ENCODE measurements at places on chromosomes 6 and 20. TPM values are rescaled to one million over a fixed set of nuclear protein-coding genes. Genes with fewer than 3 reads are reported as not detected.
A peak's percentile ranks its signal among the peaks of the same experiment; 100 is the strongest.

The TRIM26 gene
- 53.9 TPM for polyA plus RNA-seq

The SLC17A9 gene
- polyA plus RNA-seq, result 2.4 TPM

The NNAT gene
- polyA plus RNA-seq, result 1,265 TPM

The HSP90AB1 gene
- polyA plus RNA-seq, result 863 TPM

The TMEM74B gene
- 44.2 TPM for polyA plus RNA-seq

DNA sequence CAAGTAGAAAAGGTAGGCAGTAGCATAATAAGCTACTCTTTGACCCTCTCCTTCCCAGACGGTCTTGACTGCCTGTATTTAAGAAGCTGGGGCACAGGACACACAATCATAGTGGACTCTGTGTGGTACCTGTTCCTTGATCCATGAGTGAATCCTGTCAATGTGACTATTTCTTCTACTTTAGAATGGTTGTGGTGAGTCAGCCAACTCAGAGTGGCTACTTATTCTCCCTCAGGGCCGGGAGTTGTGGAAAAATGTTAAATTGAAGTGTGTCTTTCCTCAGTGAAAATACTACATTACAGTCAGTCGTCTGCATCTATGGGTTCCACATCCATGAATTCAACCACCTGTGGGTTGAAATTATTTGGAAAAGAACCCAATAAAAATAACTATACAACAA is 30.8 kb upstream of the PREP start:
- DNase-seq, result no peak

DNA sequence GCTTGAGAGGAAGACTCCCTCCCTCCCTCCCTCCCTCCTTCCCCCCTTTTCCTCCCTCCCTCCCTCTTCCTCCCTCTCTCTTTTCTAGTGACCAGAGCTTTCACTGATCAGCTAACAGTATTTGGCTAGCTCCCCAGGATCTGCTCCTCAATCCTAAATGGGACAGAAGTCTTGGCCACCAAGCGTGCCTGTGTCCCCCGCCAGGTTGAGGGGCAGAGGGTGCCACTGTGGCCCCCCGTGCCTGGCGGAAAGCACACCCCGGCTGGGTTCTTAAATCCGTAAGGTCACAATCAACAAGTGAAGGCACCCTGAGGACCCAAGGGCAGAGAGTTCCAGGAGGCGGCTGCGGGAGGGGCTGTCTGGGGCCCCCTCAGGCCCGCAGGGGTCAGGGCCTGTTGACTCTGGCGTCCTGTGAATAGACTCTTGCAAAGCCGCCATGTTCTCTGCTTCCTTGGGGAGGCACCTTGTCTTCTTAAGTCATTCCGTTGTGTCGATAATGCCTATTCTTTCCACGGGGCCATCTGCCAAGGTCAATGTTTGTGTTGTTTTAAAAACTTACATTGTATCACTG is 38.9 kb upstream of the STX16 start:
- DNase-seq, result no peak

DNA sequence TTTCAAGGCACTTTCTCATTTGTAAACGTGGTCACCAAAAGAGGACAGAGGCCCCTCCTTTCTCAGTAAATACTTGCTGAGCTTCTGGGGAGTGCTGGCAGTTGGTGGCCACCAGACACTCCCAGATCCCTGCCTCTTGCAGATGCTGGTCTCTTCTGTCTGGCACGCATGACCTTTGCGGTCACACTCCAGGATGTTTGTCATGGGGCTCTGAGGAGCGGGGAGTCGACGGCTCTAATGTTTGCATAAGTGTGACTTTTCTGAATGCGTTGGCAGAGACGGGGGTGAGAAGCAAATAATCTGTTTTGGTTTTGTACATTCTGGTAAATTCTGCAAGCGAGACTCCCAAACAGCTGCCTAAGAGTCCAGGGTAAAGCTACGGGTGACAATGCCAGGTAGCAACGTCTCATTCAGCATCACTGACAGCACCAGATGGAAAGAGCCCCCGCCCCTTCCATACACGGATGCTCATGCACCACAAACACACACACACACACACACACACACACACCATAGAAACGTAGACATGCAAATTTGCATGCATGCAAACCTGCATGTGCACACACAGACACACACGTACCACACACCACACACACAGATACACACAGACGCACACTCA is 101.1 kb downstream of the YTHDF1 start:
- no peak for DNase-seq

GRCh38 chr6:143743301-143744166 is 65.8 kb downstream of the PHACTR2 start:
- no peak for DNase-seq

DNA sequence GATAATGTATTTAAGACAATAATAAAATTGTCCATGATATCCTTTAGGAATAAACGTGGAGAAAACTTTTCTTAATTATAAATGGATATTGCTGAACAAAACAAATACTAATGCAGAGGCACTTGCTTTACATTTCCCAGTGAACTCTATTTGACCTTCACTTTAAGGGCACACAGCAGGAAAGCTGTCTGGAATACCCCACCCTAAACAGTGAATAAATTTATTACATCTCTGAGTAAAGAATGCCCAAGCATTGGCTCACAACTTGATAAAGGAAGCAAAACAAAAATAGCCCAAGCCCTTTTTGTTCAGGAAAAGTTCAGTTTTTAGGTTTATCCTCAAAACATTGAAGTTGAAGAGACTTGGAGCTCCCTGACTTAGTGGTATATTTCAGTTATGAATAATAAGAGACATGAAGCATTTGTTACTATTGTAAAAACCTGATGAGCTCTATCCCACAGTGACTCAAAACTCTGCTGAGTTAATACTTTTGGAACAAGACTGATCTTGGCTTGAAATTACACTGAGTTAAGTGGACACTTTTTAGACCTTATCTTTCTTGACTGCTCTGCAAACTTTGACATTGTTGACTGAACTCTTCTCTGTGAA is 353.9 kb downstream of the BCKDHB start:
- no peak for DNase-seq

DNA sequence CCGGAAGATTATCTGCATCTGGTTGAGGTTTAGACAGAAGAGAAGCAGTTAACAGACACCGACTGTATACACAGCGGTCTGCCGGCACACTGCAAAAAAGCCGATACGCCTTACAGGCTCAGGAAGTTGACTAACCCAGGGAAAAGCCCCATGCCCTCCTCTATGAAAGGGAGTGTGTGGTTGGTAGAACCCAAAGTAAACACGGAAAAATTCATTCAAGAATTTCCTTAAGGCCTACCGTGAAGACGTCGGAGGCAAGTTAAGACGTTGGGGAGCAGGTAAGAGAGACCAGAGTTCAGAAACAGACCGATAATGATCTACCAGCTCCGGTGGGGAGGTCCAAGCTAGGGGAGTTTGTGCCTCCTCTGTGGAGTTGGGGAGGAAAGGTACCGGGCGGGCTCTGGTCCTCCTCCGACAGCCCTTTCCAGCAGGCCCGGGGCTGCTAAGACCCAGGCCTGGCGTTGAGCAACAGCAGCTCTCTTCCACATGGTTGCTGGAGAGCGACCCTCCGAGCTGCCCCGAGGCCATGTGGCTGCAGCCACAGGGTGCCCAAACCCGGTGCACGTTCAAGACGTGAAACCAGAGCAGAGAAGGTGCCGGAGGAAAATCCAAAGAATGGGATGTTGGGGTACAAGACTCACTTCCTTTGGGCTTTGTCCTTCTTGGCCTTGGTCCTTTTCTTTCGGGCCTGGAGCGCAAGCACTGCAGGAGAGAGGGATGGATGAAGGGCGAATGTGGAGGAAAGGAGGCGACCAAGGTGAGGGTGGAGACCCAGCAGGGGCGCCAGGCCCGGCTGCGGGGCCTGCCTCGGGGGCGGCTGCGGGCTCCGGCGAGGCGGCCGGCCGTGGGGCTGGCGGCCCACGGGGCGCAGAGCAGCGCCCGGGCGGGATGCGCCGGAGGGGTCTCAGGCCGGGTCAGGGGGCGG is 809 bp downstream of the SRPK1 start:
- peak; percentile 29 for DNase-seq

DNA sequence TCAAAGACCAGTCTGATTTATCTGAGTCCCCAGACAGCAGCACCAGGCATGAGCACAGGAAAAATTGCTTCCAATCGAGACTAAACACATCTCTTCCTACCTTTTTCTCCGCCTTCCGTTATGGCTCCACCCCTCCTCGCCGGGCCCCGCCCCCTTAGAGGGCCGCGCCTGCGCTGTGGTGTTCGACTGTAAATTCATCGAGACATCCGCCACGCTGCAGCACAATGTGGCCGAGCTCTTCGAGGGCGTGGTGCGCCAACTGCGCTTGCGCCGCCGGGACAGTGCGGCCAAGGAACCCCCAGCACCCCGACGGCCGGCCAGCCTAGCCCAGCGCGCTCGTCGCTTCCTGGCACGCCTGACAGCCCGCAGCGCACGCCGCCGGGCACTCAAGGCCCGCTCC is 8.9 kb downstream of the REM1 start:
- DNase-seq, result no peak

GRCh38 chr6:73349311-73349710 is 4.8 kb downstream of the DPPA5 start:
- no peak for DNase-seq

DNA sequence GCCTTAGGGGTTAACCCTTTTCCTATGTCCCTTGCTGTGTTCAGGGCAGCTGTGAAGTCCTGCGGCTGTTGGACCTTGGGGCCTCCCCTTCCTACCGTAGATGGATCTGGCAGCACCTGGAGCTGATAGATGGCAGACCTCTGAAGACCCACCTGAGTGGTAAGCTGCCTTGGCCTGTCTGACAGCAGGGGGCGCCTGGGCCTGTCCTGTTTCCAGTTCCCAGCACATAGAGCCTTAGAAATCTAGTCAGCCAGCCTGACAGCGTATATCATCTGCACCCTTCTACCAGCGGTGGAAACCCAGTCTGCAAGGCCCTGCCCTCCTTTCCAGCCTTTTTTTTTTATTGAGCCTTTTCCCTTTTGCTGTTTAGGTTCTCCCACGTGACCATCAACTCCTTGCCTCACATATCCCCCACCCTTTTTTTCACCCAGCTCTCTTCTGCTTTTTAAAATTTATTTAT is 26.6 kb downstream of the CNBD2 start:
- peak; percentile 56 for DNase-seq

- no peak for DNase-seq
Measured at GRCh38 chr6:2998998-2999617, 586 bp upstream of the NQO2 start.

DNA sequence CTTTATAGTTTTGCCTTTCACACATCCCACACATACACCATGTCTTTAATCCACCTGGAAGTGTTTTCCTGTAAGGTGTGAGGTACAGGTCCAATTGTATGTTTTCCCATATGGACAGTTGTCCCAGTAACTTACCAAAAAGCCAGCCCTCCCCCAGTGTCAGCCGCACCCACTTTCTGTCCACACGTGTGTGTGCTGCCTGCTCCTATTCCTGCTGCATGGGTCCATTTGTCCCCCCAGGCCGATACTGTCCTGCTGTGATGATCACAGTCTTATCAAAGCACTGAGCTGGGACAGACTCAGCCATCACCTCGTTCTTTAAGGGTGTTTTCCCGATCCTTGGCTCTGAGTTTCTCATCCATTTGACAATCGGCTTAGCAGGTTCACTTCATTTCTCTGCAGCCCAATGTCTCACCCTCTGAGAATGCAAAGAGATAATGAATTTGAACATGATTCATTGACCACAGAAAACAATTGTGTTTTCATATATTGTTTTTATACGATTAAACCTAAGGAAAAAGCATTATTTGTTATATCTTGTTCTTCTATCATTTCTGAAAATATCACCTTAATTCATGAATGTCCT is 9.6 kb downstream of the VSX1 start:
- no peak for DNase-seq

DNA sequence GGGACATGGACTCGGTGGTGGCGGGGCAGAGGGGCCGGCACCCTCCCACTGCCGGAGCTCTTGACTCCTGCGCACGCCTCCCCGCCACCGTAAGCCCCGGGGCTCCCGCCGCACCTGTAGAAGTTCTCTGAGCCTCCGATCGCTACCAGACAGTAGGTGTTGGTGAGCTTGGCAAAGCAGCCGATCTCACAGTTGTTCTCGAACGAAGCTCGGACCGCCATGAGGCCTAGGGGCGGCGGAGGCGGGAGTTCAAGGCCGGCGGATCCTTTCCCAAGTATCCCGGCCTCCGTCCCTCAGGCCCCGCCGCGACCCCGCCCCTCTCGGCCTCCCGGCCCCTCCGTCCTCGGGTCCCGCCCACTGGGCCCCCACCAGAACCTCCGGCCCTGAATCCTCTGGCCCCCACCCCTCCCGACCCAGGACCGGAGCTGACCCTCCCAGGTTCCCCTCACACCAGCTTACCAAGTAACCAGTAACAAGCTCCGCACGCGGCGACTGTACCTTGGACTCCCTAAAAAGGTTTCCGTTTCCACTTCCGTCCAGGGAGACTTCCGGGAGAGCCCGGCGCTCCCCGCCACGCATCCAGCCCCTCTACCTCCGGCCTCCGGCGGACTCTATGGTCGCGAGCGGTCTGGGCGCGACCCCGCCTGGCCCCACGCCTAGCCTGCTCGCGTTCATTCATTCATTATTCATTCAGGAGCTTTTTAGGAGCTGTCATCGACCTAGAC is at the start of gene EIF6:
Gene EIF6 (minus strand): TSS at position 506 of the 725 bp plus-strand sequence. CDS start 285 bp downstream, at position 221.
- DNase-seq, result peak; percentile 71

GRCh38 chr6:133774356-133774755 is 114.6 kb upstream of the TCF21 start:
- no peak for DNase-seq

GRCh38 chr20:57165427-57166004 is 100.9 kb downstream of the BMP7 start:
- DNase-seq, result no peak

- DNase-seq, result no peak
Measured at GRCh38 chr6:33846226-33846625, 42.4 kb upstream of the MLN start.

- DNase-seq, result no peak
Measured at GRCh38 chr6:45504947-45505346, 127.2 kb upstream of the SUPT3H start.

DNA sequence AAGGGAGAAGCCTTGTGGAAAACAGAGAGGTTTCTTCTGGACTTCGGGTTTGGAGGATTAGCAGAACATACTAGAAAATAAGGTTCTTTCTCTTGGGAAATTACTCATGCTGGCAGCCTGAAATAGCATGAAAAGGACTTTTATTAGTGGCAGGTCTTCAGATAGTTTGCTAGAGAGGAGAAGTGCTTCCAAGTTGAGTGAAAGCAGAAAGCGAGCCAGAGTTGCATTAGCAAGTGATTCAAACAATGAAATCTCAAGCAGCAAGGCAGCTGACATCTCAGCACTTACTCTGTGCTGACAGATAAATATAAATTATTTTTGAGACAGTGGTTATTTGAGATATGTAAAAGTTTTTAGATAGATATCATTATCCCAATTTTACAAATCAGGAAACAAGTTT is 91.9 kb downstream of the PLCB4 start:
- DNase-seq, result no peak
